Heart left ventricle (tissue), 16 donors: ENCODE measurements at places on chromosomes 12 and 14. TPM values are rescaled to one million over a fixed set of nuclear protein-coding genes. Genes with fewer than 3 reads are reported as not detected.
A peak's percentile ranks its signal among the peaks of the same experiment; 100 is the strongest.

GRCh38 chr12:24915501-24915900, 33.4 kb downstream of the BCAT1 start:
- no peak overlapping the region for H3K27ac ChIP-seq
- no peaks in the 10 kb centered on the region for H3K27me3 ChIP-seq
- no peaks in the 10 kb centered on the region for H3K36me3 ChIP-seq

DNA sequence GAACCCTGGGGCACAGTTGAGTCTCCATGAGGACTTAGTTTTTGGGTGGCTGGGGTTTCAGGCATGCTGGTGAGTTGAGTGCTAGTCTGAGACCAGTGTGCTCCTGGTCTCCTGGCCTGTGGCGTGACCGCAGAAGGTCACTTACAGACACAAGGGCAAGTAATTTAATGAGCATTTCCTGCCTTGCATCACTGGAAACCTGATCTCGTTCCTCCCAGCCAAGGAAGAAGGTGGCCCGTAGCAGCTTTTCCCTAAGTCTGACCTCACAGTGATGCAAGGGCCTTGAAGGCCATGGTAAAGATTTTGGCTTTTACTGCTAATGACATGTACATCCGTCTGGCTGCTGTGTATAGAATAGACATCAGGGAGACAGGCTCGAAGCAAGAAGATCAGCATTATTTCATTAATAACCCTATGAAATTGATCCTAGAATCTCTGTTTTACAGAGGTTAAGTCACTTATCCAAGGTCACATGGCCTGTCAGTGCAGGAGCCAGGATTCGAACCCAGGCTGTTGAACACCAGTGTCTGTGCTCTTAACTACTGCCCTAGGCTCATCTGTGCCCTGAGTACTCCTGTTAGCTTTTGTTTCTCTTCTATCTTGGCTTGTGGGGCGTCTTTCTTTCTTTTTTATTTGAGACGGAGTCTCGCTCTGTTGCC, 4.6 kb downstream of the TMEM120B start:
- no peak overlapping the region for H3K4me3 ChIP-seq
- no peaks in the 10 kb centered on the region for H3K27me3 ChIP-seq
- no peaks in the 10 kb centered on the region for H3K36me3 ChIP-seq
- H3K4me1 ChIP-seq: no peaks in the 10 kb centered on the region
- DNase-seq: no peak

DNA sequence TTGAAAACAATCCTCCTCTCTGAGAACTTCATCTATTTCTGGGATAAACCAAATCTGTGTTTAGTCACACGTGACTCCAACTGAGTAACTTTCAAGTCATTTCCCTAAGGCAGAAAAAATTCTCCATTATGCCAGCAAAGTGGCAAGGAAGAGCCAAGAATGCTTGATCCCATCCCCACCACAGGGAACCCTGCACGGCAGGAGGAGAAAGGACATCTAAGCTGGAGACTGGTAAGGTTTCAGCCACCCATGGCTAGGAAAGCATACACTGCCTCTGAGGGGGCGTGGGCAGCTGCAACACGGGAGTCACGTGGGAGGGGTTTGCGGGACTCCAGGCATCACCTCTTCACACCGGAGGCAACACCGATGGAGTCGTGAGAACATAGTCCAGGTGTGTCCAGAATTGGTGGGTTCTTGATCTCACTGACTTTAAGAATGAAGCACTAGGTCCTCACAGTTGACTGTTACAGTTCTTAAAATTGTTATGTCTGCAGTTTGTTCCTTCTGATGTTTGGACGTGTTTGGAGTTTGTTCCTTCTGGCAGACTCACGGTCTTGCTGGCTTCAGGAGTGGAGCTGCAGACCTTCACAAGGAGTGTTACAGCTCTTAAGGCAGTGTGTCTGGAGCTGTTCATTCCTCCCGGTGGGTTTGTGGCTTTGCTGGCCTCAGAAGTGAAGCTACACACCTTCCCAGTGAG, 2.7 kb upstream of the SIVA1 start:
- DNase-seq: peak; percentile 19
- H3K4me1 ChIP-seq: peaks cover 29% of the 10 kb centered on the region
- H3K4me3 ChIP-seq: no peak overlapping the region
- H3K36me3 ChIP-seq: peaks cover 3% of the 10 kb centered on the region
- H3K27ac ChIP-seq: no peak overlapping the region

DNA sequence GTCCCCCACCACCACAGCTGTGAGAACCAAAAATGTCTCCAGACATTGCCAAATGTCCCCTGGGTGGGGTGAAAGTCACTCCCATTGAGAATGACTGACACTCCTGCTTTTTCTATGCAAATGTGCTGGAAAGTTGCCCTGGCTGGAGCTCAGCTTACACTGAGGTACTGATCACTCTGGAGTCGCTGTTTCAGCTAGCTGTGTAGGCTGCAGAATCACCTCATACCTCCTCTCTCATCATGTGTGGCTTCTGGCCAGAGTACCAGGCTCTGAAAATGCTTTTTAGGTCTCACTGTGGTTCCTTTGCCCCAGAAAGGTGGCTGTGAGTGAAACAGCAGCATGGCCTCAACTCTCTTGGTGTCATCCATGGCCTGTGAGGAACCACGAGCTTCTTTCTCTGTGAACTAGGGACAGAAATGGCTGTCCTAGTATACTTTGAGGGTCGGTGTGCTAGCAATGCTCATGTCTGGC, 414.4 kb downstream of the DPF3 start:
- H3K4me1 ChIP-seq: no peaks in the 10 kb centered on the region
- H3K4me3 ChIP-seq: no peak overlapping the region
- DNase-seq: no peak
- no peaks in the 10 kb centered on the region for H3K27me3 ChIP-seq

- no peaks in the 10 kb centered on the region for H3K27me3 ChIP-seq
- peaks cover 31% of the 10 kb centered on the region for H3K4me1 ChIP-seq
- peak overlapping the region; percentile 97 for H3K27ac ChIP-seq
- peak overlapping the region; percentile 63 for H3K4me3 ChIP-seq
- DNase-seq: no peak
Observed at GRCh38 chr12:22626406-22626805, 1.4 kb downstream of the ETNK1 start.

DNA sequence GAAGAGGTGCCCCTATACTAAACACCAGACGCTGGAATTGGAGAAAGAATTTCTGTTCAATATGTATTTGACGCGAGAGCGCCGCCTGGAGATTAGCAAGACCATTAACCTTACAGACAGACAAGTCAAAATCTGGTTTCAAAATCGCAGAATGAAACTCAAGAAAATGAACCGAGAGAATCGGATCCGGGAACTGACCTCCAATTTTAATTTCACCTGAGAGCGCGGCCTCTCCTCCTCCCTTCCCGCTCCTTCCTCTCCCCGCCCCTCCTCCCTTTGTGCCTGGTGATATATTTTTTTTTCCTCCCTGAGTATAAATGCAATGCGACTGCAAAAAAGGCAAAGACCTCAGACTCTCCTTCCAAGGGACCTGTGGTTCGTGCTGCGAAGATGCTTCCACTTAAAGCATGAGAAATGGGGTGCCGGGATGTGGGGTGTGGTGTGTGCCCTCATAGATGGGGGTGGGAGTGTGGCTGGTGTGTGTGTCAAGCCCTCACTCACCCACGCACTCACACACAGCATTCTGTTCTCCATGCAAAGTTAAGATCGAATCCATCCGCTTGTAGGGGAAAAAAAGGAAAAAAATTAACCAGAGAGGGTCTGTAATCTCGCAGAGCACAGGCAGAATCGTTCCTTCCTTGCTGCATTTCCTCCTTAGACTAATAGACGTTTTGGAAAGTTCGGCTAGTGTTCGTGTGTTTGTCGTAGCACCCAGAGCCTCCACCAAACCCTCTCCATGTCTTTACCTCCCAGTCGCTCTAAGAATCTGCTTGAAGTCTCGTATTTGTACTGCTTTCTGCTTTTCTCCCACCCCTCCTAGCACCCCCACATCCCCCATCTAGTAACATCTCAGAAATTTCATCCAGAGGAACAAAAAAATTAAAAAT, 4.5 kb downstream of the HOXC10 start:
- no peak overlapping the region for H3K4me3 ChIP-seq
- no peak overlapping the region for H3K27ac ChIP-seq
- peaks cover 18% of the 10 kb centered on the region for H3K4me1 ChIP-seq
- peaks cover 100% of the 10 kb centered on the region for H3K27me3 ChIP-seq
- H3K36me3 ChIP-seq: no peaks in the 10 kb centered on the region
- DNase-seq: no peak

Gene CLEC6A
- not detected for total RNA-seq

Gene TSPAN19
- total RNA-seq: not detected

Gene KRT79
- not detected for total RNA-seq

Gene ADAM21
- 0.11 TPM for total RNA-seq

Gene NOVA1
- total RNA-seq: 2.5 TPM

Gene MIPOL1
- total RNA-seq: 5.0 TPM

Gene GPR33
- total RNA-seq: not detected

Gene NOS1
- total RNA-seq: 0.05 TPM

Gene LMO3
- total RNA-seq: 4.7 TPM

Gene RNU6-8
- not detected for total RNA-seq
